Common myeloid progenitor, CD34-positive (primary cell): ENCODE measurements at places on chromosomes 5 and 9.

DNA sequence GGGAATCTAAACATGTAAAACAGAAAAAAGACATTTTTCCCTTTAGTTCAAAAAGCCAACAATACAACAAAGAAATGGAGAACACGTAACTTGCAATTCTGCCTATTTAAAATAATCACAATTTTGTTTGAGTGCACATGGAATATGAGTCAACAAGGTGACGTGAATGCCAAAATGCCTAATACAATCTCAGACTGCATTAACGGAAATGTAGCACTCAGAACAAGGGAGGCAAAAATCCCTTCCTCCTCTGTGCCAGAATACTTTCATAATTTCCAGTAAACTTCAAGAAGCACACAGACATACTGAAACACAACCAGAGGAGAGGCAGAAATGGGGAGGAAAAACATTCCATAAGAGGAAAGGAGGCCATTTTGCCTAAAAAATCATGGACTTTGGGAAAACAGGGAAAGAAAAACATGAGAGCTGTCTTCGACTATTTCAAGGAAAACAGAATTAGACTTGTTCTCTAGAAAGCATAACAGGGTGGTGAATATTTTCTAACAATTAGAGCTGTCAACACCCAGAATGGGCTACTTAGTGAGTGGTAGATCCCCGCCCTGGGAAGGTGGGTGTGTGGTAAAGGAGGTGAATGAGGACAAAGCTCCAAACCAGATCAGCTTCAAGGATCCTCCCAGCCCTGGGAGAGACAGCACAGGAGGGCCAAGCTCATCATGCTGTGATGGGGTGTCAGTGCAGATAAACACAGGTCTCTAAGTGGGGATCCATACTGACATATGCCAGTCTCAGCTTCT is 48.2 kb downstream of the ABCA1 start:
- no peak for DNase-seq

DNA sequence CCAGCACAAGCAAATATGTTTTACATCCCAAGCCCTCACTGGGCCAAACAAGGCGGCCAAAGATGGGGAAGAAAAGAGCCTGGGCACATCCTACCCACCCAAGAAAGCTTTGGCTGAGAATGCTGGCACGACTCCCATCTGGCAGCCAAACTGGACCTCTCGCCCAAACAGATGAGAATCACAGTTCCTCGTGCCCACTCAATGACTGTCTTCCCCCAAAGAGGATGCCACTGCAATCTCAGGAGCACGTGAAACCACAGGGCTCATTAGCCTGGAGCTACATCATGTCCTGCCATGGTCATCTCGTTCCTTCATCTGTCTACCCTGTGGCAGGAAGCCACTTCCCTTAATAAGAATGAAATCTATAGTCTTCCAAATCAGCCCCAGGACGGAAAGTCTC is 536.8 kb downstream of the BNC2 start:
- no peak for DNase-seq

DNA sequence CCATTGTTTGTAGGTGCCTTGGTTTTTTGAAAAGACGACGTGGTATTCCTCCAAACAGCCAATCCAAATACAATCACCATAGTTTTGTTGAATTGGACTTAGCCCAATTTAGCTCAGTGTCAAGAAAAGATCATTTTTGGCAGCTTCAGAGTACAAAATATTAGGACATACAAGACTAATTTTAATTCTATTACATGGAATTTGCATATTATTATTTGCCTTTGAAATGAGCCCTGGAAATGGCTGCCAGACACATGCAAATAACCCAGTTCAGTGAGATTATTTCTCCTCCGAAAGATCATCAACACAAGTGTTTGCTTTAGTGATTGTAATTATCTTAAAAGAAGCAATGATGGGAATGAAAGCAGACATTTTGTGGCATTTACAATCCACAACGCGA is 89.3 kb downstream of the PLK2 start:
- DNase-seq: no peak

GRCh38 chr9:105993116-105993854 is 298.9 kb downstream of the TMEM38B start:
- no peak for DNase-seq

GRCh38 chr5:160905285-160905684 is 53.3 kb upstream of the ATP10B start:
- no peak for DNase-seq

DNA sequence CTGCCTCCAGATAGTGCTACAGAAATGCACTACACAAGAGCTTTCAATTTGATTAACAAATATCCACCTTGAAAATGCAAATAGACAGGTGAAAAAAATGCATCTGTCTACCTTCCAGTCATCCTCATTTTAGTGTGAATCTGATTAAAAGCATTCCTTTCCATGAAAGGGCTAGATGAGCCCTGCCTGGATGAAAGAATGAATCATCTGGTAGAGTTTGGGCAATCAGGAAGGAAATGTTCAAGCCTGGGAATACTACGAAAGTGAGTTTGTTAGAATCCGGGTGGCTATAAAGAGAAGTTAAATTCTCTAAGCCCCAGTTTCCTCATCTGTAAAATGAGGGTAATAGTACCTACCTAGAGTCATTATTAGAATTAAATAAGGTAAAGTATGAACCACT is 142.6 kb downstream of the FAM114A2 start:
- DNase-seq: no peak

- DNase-seq: no peak
These were observed 104.7 kb downstream of the LHFPL2 start for GRCh38 chr5:78543916-78544315.

- DNase-seq: no peak
These were observed 94.7 kb downstream of the FGF10 start for GRCh38 chr5:44294516-44294915.

- DNase-seq: no peak
These were observed 140.8 kb upstream of the ADAMTSL1 start for GRCh38 chr9:18333157-18333556.

GRCh38 chr5:112306956-112307355 is 112.1 kb downstream of the EPB41L4A start:
- no peak for DNase-seq

GRCh38 chr5:72378639-72379289 is 58.6 kb downstream of the PTCD2 start:
- peak; percentile 85 for DNase-seq

- no peak for DNase-seq
These were observed 381.4 kb upstream of the CD180 start for GRCh38 chr5:67578011-67578410.

GRCh38 chr9:626596-626995 is 214.9 kb upstream of the DMRT1 start:
- peak; percentile 36 for DNase-seq

DNA sequence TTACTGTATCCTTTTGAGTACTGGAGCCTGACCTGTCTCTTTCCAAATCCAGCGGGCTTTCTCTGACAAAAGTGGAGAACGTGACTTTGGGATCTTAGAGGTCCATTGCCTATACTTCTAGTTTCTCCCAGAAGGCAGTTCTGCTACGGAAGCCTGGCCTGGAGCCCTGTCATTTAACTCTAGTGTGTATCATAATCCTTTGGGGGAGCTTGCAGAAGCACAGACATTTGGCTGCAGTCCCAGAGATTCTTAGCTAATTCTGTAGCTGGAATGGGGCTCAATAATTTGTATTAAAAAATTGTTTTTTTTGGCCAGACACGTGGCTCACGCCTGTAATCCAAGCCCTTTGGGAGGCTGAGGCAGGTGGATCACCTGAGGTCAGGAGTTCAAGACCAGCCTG is 3.0 kb downstream of the HARS2 start:
- DNase-seq: no peak

DNA sequence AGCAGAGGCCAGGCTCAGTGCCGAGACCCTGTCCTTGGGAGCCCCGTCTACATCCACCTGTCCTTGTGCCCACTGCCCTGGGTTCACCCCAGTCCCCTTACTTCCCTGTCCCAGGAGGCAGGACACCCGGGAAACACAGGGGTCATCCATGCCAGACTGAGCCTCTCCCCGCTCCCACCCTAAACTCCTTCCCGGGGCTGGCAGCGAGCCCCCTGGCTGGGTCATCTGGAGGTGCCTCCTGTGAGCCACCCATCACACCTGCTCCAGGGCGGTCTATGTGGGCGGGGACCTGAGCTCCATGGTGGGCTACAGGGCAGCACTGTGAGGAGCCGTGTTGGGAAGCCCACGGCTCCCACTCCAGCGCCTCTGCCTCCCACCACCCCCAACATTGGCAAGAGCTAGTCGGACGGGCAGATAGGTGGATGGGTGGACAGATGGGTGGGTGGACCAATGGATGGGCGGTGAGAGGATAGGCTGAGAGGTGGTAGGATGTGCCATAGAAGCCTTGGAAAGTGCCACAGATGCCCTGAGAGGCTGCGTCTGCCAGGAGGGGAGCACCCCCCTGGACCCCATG is 42.5 kb upstream of the RXRA start:
- DNase-seq: no peak

GRCh38 chr5:38926121-38926520 is 80.3 kb downstream of the OSMR start:
- DNase-seq: no peak

DNA sequence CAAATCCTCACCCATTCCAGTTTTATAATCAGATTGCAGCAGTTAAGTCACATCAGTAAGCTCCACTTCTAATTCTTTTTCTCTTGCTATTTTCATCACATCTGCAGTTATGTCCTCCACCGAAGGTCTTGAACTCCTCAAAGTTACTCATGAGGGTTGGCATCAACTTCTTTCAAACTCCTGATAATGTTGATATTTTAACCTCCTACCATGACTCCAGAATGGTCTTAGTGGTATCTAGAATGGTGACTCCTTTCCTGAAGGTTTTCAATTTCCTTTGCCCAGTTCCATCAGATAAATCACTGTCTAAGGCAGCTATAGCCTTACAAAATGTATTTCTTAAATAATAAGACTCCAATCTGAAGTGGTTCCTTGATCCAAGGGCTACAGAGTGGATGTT is 53.8 kb upstream of the EDIL3 start:
- DNase-seq: no peak

DNA sequence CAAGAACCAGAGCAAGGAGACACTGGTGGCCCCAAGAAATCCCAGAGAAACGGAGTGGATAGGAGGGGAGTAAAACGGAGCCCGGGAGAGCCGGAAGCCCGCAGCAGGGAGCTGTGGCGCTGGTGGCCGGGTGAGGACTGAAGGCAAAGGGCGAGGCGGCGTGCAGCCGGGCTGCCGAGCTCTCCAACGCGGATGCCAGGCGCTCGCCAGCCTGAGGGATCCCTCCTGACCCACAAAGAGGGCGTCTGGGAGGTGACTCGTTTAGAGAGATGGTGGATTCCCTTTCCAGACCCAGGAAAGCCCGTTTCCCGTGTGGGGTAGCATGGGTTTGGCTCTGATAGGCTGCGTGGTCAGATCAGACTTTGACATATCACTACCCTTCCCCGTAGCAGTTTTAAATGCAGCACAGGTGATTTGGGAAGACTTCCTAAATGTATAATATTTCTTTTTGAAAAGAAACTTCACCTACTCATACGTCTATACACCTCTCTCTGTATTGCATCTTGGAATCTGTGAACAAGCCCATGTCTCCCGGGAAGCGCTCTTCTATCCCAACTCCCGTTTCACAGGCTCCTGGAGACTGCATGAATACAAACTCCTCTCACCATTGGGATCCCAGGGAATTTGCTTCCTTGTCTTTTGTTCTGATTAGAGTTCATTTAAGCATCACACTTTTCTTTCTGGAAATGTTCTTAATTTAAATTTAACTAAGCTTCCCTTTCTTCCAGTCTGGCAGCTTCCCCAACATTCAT is 158.1 kb downstream of the C9orf152 start:
- no peak for DNase-seq

- no peak for DNase-seq
These were observed 15.6 kb downstream of the VCAN start for GRCh38 chr5:83487155-83487554.

- no peak for DNase-seq
These were observed 1.4 kb downstream of the SRA1 start for GRCh38 chr5:140555747-140556312.

DNA sequence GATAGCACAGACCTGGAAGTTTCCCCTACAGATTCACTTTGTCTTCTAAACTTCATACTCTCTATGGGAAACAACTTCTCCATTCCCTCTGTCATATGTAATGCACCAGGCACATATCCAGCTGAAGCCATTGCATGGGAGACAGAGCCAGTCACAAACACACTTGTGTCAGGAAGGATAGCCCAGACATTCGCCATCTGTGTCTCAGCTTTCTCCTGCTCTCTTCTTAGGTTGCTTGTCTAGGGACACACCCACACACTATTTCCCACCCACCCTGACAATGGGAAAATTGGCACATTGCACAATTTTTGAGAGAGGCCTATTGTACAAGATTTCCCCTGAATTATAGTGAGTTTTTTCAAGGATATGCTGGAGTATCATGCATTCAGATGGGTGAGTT is 158.4 kb upstream of the MPDZ start:
- DNase-seq: no peak

- no peak for DNase-seq
These were observed 51.7 kb downstream of the IRF1 start for GRCh38 chr5:132438917-132439316.

- no peak for DNase-seq
These were observed 394.8 kb upstream of the MEF2C start for GRCh38 chr5:89277816-89278215.

- no peak for DNase-seq
These were observed 451.5 kb upstream of the KIF2A start for GRCh38 chr5:61854531-61854930.

GRCh38 chr9:127905788-127906191 is 6.4 kb upstream of the ST6GALNAC6 start:
- DNase-seq: no peak

DNA sequence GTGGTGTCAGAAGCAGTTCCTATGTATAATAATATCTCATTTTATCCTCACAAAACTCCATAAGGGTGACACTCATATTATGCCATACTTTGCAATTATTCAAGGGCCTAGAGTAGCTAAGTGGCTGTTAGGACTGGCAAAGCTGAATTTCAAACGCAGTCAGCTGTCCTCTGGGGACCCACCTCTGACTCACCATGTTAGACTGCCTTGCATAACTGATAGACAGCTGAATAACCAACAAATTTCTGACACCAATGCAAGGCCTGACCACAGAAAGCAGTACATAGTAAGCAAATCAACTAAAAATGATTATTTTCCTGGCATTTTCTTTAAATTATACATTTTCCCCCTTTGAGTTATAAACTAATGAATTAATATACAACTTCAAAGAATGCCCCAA is 251.6 kb upstream of the PTGER4 start:
- DNase-seq: no peak

- no peak for DNase-seq
These were observed 19.0 kb upstream of the PTGER4 start for GRCh38 chr5:40660751-40661150.

DNA sequence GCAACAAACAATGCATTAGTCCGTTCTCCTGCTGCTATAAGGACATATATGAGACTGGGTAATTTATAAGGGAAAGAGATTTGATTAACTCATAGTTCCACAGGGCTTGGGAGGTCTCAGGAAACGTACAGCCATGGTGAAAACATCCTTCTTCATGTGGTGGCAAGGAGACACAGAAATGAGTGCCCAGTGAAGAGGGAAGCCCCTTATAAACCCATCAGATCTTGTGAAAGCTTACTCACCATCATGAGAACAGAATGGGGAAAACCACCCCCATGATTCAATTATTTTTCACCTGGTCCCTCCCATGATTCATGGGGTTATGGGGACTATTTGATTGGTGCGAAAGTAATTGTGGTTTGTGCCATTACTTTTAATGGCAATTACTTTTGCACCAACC is 655.8 kb upstream of the SEMA6A start:
- DNase-seq: no peak

- no peak for DNase-seq
These were observed 57.2 kb downstream of the KCNN2 start for GRCh38 chr5:114419067-114419388.

- peak; percentile 79 for DNase-seq
These were observed 169.0 kb upstream of the PANK3 start for GRCh38 chr5:168747987-168748777.

GRCh38 chr9:135305546-135306180 is 173.9 kb upstream of the PPP1R26 start:
- no peak for DNase-seq
